ENCODE measurements at places on chromosomes 11 and 22. TPM values are rescaled to one million over a fixed set of nuclear protein-coding genes. Genes with fewer than 3 reads are reported as not detected.

DNA sequence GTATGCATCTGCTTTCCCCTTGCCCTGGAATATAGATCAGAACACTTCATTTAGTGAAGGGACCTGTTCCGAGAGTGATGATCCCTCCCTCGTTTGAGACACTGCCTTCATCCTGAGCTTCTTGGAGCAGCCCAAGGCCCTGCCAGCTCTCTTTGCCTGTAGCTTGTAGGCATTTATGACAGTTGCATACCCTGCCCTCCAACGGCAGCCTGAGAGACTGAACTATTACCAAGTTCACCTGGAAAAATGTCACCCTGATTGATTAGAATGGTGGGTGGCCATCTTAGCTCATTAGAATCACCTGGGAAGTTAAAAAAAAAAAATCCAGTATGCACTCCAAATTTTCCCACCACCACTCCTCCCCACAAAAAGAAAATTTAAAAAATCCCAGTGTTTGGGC lies 1.5 kb downstream of the MICAL3 start:
- peak overlapping the region; percentile 87 for H3K27ac ChIP-seq
- no peak for DNase-seq
- H3K4me1 ChIP-seq = peaks cover 20% of the 10 kb centered on the region
- H3K36me3 ChIP-seq = no peaks in the 10 kb centered on the region
- H3K4me3 ChIP-seq = no peak overlapping the region

- no peak overlapping the region for H3K4me3 ChIP-seq
- H3K4me1 ChIP-seq = no peaks in the 10 kb centered on the region
These were observed 19.3 kb downstream of the IL10RA start for GRCh38 chr11:118005224-118006152.

DNA sequence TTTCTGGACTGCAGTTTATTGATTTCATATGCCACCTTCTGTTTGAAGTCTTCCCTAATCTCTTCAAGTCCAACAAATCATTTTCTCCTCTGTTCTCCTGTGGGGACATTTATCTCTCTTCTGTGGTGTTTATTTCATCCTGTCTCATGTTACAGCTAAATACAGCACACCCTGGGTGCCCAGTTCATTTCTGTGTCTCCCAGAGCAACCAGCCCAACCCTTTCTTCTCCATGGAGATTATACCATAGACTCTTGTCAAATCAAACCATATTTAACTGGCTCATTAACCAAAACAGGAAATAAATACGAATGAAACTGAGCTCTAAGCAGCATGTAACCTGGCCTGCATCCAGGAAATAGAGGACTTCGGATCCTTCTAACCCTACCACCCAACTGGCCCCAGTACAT lies at the start of gene MS4A8:
MS4A8 (plus strand) TSS at position 329 of the 408 bp plus-strand sequence. CDS start 1,249 bp downstream, outside the sequence.
- H3K4me1 ChIP-seq = no peaks in the 10 kb centered on the region
- H3K27me3 ChIP-seq = no peaks in the 10 kb centered on the region
- H3K4me3 ChIP-seq = no peak within 1 kb of the TSS
- DNase-seq = no peak
- H3K27ac ChIP-seq = no peak within 1 kb of the TSS

GRCh38 chr22:29332886-29333496 lies 17.5 kb upstream of the RASL10A start:
- H3K36me3 ChIP-seq = no peaks in the 10 kb centered on the region
- H3K27ac ChIP-seq = no peak overlapping the region
- H3K4me1 ChIP-seq = peaks cover 13% of the 10 kb centered on the region

KIRREL3 gene
- total RNA-seq = not detected

APOBEC3F gene
- 2.7 TPM for total RNA-seq

TMEM225 gene
- total RNA-seq = not detected

GRCh38 chr11:56748597-56748996 lies at the start of gene OR9G4:
TSS of gene OR9G4 (minus strand) at chr11:56748697. CDS start at chr11:56743766, 4,931 bp downstream.
- no peaks in the 10 kb centered on the region for H3K36me3 ChIP-seq
- DNase-seq = no peak
- H3K4me3 ChIP-seq = no peak within 1 kb of the TSS
- no peak within 1 kb of the TSS for H3K27ac ChIP-seq
- no peaks in the 10 kb centered on the region for H3K27me3 ChIP-seq

CYP2D6 gene
- total RNA-seq = 1.7 TPM

ZNF215 gene
- 2.0 TPM for total RNA-seq

DNA sequence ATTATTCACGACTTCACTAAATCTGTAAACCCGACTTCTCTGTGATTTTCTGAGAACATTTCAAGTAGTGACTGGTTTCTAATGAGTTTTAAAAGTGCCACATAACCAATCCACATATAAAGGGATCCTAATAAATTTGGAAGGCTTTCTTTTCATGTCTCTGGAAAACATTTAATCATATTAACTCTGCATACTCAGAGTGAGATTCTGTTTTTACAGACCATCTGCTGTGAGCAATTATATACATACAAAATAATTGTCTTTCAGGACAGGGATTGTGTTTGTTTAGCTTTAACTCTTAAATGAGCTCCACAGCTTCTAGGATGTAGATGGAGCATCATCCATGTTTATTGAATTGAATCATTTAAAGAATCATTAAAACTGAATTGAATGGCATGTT lies 65.1 kb downstream of the PRMT3 start:
- H3K27ac ChIP-seq = no peak overlapping the region
- H3K4me3 ChIP-seq = no peak overlapping the region
- DNase-seq = no peak
- no peaks in the 10 kb centered on the region for H3K4me1 ChIP-seq
- no peaks in the 10 kb centered on the region for H3K36me3 ChIP-seq

DNA sequence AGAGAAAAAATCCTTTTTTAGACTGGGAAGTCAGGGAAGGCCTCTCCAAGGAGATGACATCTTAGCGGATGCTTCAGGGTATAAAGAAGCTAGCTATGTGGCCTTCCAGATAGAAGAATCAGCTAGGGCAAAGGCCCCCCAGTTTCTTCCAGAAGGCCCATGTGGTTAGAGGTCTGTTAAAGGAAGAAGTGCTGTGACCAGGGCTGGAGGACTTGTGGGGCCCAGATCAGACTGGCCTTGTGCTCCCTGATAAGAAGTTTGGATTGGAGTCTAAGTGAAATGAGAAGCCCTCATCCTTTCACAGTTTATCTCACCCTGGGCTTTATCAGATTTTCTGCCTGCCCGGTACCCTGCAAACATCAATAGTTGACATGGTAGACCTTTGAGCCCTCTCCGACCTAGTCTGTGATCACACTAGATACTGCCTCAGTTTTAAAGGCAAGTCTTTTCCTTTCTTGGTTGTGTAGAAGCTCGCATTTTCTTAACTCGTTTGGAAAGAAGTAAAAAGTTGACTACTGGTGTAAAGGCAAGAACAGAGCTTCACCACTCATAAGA lies 7.8 kb downstream of the AMPD3 start:
- H3K27ac ChIP-seq = no peak overlapping the region
- H3K27me3 ChIP-seq = no peaks in the 10 kb centered on the region
- no peaks in the 10 kb centered on the region for H3K4me1 ChIP-seq
- H3K36me3 ChIP-seq = no peaks in the 10 kb centered on the region
- no peak overlapping the region for H3K4me3 ChIP-seq

Data from vagina (tissue), 2 donors.